CD4-positive, alpha-beta T cell treated with Interleukin-4 for 4 hours (primary cell): ENCODE measurements at places on chromosomes 12 and 14.

DNA sequence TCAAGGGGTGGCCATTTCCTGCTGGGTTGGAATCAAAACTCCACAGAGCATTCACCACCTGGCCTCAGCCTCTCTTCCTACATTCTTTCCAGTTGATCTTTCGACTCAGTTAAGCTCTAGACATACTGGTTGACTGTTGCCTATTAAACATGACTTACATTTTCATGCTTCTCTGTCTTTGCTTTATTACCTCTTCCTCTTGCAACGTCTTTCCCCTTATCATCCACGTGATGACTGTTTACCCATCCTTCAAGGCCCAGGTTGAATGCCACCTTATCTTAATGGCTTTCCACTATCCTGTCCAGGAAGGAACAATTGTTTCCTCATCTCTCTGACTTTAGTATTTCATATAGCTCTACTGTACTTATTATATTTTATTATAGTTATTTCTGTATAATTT, 24.4 kb upstream of the CCDC175 start:
- DNase-seq, result no peak

DNA sequence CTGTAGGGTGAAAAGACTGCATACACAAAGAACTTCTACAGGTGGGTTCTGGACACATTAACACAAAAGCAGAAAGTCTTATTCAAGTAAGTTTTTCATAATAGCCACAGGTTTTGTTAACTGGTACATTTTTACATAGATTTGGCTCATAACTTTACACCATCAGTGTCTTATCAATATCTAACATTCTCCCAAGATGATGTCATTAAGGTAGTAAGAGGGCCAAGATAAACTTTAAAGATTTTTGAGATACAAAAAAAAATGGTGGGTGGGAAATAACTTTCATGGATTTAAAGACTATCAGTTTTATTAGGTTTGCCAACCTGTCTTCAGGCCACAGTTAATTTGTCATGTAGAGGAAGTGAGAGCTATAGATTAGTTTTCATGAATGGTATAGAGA, 1.7 kb downstream of the SUPT16H start:
- DNase-seq, result no peak

DNA sequence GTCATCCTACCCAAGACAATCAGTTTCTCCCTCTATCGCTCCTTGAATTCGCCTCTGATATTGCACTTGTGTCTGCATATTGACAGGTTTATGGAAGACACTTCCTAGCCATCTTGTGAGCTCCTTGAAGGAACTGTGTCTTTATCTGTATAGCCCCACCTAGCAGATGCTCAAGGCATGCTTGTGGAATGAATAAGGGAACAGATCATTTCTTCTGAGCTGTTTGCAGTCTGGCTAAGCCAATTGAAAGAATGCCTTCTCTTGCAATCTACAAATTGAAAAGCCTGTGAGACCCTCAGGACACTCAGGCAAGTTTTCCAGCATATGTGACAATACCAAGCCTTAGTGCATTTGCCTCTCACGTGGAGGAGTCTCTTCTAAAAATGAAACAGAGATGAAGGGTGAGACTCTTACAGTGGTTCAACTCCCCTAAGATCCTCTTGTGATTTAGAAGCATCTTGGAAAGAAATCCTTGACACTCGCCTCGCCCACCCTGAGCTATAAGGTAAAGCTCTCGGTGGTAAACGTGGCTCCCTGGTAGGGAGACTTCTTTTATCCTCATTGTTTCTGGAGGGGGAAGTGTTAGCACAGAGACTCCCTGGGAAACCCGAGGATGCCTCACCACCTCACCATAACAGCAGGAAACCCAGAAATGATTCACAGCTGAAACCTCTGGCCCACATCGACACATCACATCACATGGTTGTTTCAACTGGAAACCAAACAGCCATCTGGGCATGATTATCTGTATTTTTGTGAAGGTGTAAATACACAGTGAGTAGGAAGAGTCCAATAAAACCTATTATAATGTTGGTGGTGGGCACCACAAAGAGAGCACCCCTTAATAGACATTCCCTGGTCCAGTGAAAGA, 112.3 kb upstream of the BCL2L14 start:
- DNase-seq, result peak; percentile 43

GRCh38 chr12:113091506-113091905, 35.0 kb downstream of the DTX1 start:
- DNase-seq, result no peak

- peak; percentile 69 for DNase-seq
Observed at GRCh38 chr12:22410486-22410885, 76.0 kb upstream of the ST8SIA1 start.

GRCh38 chr12:85821759-85822158, 14.4 kb downstream of the RASSF9 start:
- no peak for DNase-seq

- no peak for DNase-seq
Observed at GRCh38 chr12:52029685-52030084, 21.6 kb upstream of the NR4A1 start.

DNA sequence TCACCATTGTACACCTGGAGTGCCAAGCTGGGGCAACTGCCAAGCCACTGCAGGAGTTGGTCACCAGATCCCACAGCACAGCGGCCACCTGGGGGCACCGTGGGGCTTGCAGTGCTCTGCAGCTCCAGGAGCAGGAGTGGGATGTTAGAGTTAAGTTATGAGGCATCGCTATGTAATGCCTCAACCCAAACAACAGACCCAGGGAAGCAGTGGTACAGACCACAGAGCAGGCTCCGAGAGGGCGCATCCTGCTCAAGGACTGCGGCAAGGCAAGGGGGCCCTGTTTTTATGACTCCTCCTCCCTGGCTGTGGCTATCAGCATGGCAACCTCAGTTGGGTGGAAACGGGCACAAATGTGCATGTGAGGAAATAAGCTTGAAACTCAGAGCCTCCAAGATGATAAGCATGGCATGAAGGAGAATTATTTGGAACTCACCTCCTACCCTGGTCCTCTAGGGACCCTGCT, 63.1 kb downstream of the ARL6IP4 start:
- DNase-seq, result peak; percentile 76

GRCh38 chr14:79118291-79118690, 948.1 kb downstream of the NRXN3 start:
- DNase-seq, result no peak

DNA sequence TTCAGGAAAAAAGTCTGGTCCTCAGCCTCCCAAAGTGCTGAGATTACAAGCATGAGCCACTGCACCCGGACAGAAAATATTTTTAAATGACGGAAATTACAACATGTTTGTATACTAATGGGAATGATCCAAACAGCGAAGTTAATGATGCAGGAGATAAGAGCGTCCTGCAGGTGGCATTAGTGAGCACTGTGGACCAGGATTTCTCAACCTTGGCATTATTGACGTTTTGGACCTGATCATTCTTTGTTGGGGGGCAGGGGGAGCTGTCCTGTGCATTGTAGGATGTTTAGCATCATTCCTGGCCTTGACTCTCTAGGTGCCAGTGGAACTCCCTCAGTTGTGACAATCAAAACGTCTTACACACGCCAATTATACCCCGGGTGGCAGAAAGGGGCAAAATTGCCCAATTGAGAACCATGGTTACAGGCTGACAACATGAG, 34.1 kb downstream of the SCFD1 start:
- DNase-seq, result peak; percentile 34

DNA sequence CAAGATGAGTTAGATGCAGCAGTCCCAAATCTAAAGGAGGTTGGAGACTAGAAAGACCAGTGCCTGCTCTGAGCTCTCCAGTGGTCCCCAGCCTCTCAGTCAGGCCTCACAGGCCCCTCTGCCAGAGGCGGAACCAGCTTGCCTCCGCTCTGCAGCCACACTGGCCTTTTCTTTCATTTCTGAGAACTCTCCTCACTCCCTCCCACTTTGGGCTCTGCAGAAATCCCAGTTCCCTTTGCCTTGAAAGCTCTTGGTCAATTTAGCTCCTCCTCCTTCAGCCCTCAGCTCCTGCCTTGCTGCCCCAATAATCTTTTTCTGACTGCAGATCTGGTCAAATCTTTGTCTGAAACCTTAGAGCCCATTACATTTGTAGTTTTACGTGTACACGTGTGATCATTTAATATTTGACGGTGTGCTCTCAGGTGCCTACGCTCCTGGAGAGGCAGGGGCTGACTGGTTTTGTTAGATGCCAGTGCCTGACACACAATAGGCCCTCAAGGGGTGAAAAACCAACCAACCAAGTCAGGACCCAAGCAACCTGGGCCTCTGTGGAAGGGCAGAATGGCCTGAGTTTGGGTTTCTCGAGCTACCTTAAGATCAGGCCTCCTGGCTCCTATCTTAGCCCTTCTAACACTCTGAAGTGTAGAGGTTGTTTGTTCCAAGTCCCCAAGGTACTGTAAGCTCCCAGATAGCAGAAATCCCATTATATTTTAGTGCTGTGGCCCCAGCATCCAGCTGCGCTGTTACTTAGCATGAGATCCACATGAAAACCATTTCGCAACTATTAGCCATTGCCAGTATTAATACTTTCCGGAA, 1.1 kb upstream of the NUDT4 start:
- DNase-seq, result no peak

DNA sequence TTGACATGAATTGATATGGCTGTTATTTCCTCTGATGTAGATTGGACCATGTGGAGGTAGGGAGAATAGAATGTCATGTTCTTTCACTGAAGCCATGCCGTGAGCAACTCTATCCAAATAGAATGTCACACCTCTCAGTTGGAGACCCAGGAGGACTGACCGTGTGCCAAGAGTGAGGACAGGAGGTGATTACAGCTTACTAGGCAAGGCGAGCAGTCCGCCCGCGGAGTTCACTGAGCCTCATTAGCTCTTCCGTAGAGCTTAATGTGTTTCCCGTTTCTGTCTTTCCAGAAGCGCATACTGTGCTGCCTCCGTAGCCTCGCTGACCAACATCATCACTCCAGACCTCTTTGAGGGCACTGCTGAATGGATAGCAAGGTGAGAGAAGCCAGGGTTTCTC, 45.6 kb downstream of the FNTB start:
- no peak for DNase-seq

GRCh38 chr14:64040044-64040443, 187.2 kb downstream of the SYNE2 start:
- DNase-seq, result no peak

- DNase-seq, result no peak
Observed at GRCh38 chr12:45731190-45731775, 1.8 kb downstream of the ARID2 start.

GRCh38 chr12:23948291-23948690, 1.2 kb downstream of the SOX5 start:
- no peak for DNase-seq

DNA sequence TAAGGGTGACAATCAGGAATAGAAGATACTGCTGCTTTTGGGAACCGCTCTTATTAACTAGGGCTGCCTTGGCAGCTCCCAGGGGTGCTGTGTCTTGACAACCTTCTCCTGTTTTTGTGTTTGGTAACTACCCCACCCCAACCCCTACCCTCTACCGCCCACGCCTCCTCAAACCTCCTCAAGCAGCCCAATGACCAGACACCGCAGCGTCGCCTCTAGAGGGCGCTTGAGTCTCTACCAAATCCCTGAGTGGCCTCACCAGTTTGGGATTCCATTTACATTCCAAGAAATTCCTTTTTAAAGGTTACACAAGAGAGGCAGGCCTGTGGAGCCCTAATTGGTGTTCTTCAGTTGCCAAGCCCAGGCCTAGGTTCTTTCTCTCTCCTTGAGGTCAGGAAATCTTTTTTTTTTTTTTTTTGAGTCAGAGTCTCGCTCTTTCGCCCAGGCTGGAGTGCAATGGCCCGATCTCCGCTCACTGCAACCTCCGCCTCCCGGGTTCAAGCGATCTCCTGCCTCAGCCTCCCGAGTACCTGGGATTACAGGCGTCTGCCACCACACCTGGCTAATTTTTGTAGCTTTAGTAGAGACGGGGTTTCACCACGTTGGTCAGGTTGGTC, 72.4 kb upstream of the USP44 start:
- DNase-seq, result peak; percentile 25

DNA sequence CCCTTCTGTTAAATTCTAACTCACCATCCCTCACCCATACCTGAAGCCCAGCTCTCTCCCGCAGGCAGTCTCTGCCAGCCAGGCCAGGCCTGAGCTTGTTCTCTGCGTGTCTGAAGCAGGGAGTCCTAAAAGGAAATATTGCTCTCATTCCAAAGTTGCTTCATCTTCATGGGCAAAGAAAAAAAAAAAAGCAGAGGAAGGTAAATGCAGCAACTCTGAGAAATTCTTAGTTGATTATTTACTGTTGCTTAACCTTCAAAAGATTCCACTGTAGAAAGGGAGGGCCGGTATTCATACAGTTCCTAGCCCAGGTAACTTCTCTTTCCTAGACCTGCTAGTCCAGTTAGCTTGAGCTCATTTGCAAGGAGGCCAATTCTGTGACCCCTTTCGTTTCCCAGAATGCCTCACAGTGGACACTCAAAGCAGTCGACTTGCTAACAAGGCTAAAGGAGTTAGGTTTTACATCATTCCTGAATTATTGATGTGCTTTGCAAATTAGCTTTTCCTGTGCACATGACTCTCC, 193.5 kb upstream of the EEA1 start:
- DNase-seq, result no peak

DNA sequence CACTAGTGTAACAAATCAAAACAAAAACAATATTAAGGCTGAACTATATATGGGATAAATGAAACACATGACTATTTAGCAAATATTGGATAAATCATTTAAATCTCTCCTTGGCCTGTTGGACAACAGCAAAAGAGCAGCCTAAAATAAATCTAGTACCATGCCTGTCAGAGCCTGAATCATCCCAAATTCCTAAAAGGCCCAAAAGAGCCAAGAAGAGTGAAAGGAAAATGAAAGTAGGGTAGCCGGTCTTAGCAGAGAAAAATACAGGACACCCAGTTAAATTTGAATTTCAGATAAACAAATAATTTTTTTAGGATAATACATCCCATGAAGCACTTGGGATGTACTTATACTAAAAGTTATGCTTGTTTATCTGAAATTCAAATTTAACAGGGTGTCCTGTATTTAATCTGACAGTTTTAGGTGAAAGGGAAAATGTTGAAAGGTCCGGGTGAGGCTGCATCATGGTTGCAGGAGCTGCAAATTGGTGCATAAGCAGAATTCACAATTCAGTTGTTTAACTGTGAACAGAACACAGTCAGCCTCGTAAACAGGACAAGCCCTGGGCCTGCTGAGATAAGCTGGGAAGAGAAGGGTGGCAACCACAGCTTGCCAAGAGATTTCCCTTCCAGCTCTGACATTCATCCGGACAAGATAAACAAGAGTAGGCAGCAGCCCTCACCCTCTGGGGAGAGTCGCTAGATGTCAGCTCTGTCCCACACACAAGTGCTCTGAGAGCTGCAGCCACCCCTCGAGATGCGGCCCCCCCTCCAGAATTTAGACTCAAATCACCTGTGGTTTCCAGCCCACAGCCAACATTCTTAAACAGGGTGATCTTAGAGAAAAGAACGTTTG, 30.3 kb downstream of the DMAC2L start:
- peak; percentile 30 for DNase-seq
